ENCODE measurements at places on chromosomes 13 and 19. TPM values are rescaled to one million over a fixed set of nuclear protein-coding genes. Genes with fewer than 3 reads are reported as not detected.

The PSG11 gene
- 0.52 TPM for total RNA-seq

The APC2 gene
- total RNA-seq, result 1.0 TPM

The FXYD1 gene
- 45.4 TPM for total RNA-seq

The MAP1S gene
- 25.6 TPM for total RNA-seq

The KCNRG gene
- total RNA-seq, result 2.1 TPM

The FGF22 gene
- not detected for total RNA-seq
